ENCODE measurements at places on chromosomes 7 and 10. TPM values are rescaled to one million over a fixed set of nuclear protein-coding genes. Genes with fewer than 3 reads are reported as not detected.

GRCh38 chr7:45689797-45690761, 115.9 kb downstream of the ADCY1 start:
- peak; percentile 64 for DNase-seq

- no peak for DNase-seq
Observed at GRCh38 chr7:32191305-32191704, 121.1 kb upstream of the PDE1C start.

Gene CPED1
- 2.8 TPM for polyA plus RNA-seq

Gene CYP3A5
- not detected for polyA plus RNA-seq

Gene CLRN3
- not detected for polyA plus RNA-seq

Gene HTR5A
- not detected for polyA plus RNA-seq

DNA sequence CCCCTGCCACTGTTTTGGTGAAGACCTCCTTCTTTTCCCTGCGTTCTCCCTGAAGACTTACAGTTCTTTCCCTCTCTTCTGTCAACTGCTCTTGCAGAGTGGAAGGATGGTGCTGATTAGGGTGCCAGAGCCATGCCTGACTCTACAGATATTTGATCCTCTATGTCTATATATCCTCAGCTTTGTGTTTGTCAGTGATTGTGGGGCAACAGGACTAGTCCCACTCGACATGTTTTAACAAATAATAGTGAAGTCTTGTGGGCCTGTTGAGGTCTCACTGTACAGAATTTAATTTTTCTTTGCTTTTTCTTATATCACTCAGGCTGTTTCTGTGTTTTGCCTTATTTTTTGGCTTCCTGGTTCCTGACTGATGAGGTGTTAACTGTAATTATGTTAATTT, 5.0 kb downstream of the PLEKHA1 start:
- DNase-seq = no peak

Gene CTAGE4
- 0.17 TPM for polyA plus RNA-seq

GRCh38 chr7:240146-240676, 47.8 kb downstream of the FAM20C start:
- DNase-seq = no peak

Gene ZCWPW1
- 42.6 TPM for polyA plus RNA-seq
